ENCODE measurements at places on chromosomes 16 and 17. TPM values are rescaled to one million over a fixed set of nuclear protein-coding genes. Genes with fewer than 3 reads are reported as not detected.

RNF227 gene
- total RNA-seq: 29.2 TPM

OTOP3 gene
- not detected for total RNA-seq

KRTAP4-4 gene
- not detected for total RNA-seq

KLHL10 gene
- under 0.01 TPM for total RNA-seq

APOBR gene
- not detected for total RNA-seq

EVI2A gene
- total RNA-seq: 3.5 TPM

CD300E gene
- not detected for total RNA-seq

MYH3 gene
- under 0.01 TPM for total RNA-seq

KRT40 gene
- total RNA-seq: not detected

NME1 gene
- 304 TPM for total RNA-seq

SRCIN1 gene
- not detected for total RNA-seq

KRTAP4-6 gene
- total RNA-seq: not detected

AURKB gene
- total RNA-seq: 48.0 TPM

ZNF423 gene
- 0.18 TPM for total RNA-seq

SLC35G6 gene
- not detected for total RNA-seq

RNF43 gene
- not detected for total RNA-seq

CD7 gene
- 0.53 TPM for total RNA-seq

SPHK1 gene
- 34.3 TPM for total RNA-seq

C16orf95 gene
- 5.3 TPM for total RNA-seq

KRTAP1-5 gene
- total RNA-seq: 15.4 TPM

METTL2A gene
- 21.6 TPM for total RNA-seq

LRRC37A3 gene
- total RNA-seq: 2.9 TPM

PIMREG gene
- total RNA-seq: 98.9 TPM

GINS2 gene
- 16.1 TPM for total RNA-seq

B9D1 gene
- 49.8 TPM for total RNA-seq

TBC1D26 gene
- not detected for total RNA-seq

SCPEP1 gene
- total RNA-seq: 32.1 TPM

TBC1D3L gene
- total RNA-seq: 4.0 TPM

ASGR1 gene
- 3.5 TPM for total RNA-seq

MRPL45 gene
- 37.8 TPM for total RNA-seq

HOXB1 gene
- total RNA-seq: not detected

SLC26A11 gene
- total RNA-seq: 6.6 TPM

KRTAP17-1 gene
- total RNA-seq: not detected
